ENCODE measurements at places on chromosomes 2 and 18.

DNA sequence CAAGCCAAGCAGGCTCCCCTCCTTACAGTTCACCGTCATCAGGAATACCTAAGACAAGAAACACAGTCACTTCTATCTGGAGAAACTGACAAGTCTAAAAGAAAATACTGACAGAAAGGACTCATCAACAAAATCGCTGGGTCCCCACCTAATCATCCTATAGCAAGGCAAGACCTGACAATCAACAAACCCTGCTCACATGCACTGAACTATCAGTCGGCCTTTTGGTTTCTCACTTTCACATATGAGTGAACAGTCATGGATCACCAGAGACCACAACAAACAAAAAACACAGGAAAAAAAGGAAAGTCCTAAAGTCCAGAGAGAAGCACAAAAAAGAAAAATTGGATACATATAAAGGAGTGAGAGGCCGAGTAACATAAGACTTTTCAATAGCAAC, 70.4 kb downstream of the SEMA4F start:
- no peak for DNase-seq

- no peak for DNase-seq
Observed at GRCh38 chr2:224966613-224967012, 75.7 kb downstream of the DOCK10 start.

- no peak for DNase-seq
Observed at GRCh38 chr2:177298191-177298590, 33.7 kb upstream of the NFE2L2 start.

- DNase-seq, result no peak
Observed at GRCh38 chr18:74899554-74899953, 301.9 kb downstream of the ZNF407 start.

DNA sequence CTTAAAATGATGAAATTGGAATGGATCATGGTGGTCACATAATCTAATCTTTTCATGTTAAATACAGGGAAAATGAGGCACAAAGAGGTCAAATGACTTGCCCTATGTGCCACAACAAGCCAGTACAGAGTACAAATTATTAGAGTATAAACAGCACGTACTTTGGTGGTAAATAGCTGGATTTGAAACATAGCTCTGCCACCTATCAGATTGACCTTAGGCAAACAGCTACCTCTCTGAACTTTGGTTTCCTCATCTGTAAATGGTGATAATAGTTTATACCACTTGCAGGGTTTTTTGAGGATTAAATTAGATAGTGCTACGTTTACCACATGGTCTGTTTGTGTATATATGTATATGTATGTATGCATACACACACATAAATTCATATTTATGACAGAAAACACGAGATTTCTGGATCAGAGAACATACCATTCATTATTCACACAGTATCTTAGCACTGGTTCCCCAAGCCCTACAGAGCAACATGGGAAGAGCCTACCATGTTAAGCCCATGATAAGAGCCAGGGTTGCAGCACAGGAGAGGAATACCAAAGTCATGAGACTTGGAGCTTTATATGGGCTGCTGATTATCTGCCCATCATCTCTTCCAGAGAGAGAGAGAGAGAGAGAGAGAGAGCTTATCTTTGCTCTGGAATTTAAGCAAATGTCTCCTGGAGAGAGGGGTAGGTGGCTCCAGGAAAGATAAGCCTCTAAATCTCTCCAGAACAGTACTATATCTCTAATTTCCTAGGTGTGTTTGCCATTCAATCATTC, 73.5 kb downstream of the MDH1 start:
- DNase-seq, result no peak

- DNase-seq, result no peak
Observed at GRCh38 chr2:29227935-29228675, 112.9 kb downstream of the CLIP4 start.

DNA sequence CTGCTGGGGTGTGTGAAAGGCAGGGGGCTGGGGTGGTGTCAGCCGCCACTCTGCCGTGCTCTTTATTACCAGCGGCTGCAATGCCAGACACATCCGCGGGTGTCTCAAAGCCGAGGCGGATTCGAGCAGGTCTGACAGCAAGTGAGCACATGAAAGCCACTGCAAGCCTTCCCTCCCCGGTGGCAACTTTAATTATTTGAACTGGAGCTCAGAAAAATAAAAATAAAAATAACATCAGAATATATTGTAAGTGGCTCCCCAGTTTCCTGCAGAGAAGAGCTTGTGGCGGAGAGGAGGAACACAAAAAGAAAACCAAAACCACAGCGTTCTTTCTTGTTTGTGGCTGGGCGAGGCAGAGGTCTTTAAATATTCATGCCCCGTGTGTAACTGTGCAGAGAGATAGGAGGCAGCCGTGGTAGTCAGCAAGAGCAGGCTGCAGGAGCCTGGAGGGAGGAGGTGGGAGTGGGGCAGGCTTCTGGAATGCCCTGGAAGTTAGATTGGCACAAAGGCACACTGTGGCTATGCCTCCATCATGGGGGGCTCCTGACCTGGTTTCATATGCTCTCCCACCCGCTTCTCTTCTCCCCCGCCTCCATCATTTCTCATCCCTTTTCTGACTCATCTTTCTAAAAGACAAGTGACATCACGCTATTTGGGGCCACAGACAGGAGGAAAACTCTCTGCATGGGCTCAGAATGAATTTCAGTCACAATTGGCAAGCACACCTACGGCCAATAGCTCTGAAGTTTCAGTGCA, 199.8 kb downstream of the CLIP4 start:
- DNase-seq, result no peak

GRCh38 chr18:33532978-33533377, 45.0 kb upstream of the ASXL3 start:
- DNase-seq, result no peak

DNA sequence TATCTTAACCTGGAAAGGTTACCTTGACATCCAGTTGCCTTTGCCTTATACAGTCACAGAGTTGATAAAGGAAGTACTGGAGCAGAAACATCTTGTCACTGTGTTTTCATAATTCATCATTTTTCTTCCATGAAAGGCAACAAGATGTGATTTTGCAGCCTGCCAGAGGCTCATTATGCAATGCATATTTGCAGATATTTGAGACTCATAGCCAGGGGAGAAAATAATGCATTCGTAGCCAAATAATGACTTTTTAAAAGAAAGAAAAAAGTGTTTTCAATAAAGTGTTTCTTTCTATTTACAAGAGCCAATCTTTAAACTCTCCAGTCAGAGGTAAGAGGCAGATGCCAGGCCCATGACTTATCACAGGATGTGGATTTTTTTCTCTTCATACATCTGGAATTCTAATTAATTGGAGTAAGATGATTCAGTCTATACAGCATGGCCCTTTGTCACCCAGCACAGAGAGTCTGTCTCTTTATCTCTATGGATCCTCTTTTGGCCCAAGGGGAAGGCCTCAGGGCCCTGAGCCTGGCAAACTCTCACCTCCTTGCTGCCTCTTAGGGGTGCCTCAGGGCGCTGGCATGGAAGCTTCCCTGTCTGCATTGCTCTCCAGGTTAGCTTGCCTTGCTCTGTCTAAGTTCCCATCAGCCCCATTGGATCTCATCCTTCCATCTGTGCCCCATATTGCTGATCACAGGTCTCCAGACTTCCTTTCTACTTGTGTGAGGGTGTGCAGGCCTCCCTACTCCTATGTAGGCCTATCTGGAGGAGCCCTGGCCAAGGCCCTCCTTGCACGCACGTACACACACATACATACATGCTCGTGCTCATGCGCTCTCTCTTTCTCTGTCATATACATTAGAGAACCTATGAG, 247.7 kb downstream of the TPGS2 start:
- no peak for DNase-seq

- no peak for DNase-seq
Observed at GRCh38 chr2:228107846-228108245, 73.6 kb downstream of the SPHKAP start.

GRCh38 chr2:188664951-188665595, 309.1 kb upstream of the COL3A1 start:
- DNase-seq, result no peak

GRCh38 chr18:8937160-8938094, 165.1 kb upstream of the NDUFV2 start:
- DNase-seq, result no peak

GRCh38 chr2:215736653-215737290, 276.6 kb downstream of the MREG start:
- no peak for DNase-seq

GRCh38 chr2:105398336-105399206, at the start of gene FHL2:
TSS of gene FHL2 (minus strand) at chr2:105399051. CDS start at chr2:105386516, 12,535 bp downstream.
- peak; percentile 71 for DNase-seq

DNA sequence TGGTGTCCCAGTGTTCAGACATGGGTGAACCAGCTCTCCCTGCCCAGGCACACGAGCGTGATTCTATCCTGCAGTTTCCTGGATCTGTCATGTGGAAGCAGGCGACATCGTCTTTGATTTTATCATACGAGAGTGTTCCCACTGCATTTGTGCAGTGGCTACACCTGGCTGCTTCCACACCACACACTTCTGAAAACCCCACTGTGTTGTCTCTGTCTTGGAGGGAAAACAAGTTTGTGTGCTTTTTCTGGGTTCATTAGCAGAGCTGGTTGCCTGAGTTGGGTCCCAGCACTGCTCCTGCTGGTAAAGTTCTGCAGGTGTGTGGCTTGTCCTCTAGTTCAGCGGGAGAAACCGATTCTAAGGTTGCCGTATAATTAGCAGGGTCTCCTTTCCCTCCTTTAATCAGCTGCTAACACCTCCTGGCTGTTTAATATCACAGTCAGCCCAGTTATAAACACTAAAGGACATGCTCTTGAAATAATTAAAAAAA, 58.5 kb upstream of the TWIST2 start:
- DNase-seq, result no peak

DNA sequence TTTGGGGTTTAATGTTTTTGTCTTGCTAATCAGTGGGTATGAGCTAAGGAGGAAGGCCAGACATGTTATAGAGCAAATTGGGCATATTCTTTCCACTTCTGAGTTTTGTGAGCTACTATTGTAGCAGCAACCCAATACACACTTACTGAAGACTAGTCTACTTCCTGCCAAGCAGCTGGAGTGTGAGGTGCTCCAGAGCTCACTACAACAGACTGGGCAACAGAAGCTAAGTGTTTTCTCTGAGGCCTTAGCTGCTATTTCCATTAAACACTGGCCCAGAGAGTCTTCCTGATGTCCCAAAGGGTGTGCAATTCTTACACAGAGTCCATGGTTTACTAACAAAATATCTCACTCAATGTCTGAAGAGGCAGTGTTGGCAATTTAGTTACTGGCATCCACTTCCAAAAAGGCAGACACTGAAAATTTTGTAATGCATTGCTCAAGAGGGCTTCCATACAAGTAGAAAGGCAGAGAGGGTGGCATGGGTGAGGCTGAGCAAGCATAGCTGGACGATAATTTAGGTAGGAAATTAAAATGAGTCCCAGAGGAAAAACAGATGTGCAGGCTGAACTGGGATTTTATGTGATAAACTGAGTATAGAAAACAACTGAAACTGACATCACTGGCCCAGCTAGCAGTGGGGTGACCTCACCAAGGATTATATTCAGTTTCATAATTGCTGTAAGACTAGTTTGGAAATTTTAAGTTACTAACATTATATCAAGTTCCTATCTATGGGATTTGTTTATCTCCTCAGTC, 68.6 kb downstream of the ZC3H6 start:
- DNase-seq, result no peak

GRCh38 chr2:173017646-173018420, 57.8 kb upstream of the MAP3K20 start:
- DNase-seq, result no peak

DNA sequence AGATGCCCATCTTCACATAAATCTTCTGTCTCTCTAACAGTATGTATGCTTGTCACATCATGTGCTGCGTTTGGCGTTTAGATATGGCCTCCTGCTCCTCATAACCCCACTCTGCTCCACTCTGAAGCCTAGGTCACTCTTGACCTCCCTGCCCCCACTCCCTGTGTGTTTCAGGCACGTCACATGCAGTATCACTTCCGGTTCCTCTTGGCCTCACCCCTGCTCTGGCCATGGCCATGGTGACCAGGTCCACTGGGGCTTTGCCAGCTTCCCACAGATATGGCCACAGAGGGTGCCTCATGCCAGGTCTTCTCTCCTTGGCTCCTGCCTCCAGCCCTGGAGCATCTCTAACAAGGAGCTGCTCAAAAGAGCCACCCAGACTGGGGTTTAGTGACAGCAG, 160.0 kb downstream of the RNF152 start:
- DNase-seq, result no peak

- DNase-seq, result no peak
Observed at GRCh38 chr2:101195871-101196661, 44.9 kb upstream of the TBC1D8 start.

- DNase-seq, result no peak
Observed at GRCh38 chr2:174058026-174058425, 92.9 kb upstream of the SP3 start.

GRCh38 chr2:156625360-156626170, 189.4 kb downstream of the GPD2 start:
- DNase-seq, result no peak

DNA sequence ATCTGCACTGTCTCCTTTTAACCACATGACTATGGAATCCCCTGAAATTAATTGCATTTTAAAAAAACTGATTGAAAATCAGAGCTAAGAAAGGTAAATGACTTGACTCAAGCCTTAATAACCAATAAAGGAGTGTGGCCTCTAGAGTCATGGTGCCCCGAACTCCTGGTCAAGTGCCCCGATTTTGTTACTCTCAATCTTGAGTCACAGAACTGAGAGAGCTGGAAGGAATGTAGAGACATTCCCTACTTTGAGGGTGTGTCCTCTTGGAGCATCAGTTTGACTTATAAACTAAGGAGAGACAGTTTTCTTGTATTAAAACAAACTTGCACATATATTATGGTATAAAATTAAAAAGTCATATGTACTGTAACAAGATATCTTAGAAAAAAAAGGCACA, 2.4 kb downstream of the WDR43 start:
- DNase-seq, result peak; percentile 45

GRCh38 chr2:240520974-240521350, 36.8 kb downstream of the ANKMY1 start:
- no peak for DNase-seq

- DNase-seq, result no peak
Observed at GRCh38 chr2:206856513-206856912, 82.8 kb upstream of the CPO start.

- no peak for DNase-seq
Observed at GRCh38 chr18:57733861-57734260, 69.3 kb downstream of the ATP8B1 start.

DNA sequence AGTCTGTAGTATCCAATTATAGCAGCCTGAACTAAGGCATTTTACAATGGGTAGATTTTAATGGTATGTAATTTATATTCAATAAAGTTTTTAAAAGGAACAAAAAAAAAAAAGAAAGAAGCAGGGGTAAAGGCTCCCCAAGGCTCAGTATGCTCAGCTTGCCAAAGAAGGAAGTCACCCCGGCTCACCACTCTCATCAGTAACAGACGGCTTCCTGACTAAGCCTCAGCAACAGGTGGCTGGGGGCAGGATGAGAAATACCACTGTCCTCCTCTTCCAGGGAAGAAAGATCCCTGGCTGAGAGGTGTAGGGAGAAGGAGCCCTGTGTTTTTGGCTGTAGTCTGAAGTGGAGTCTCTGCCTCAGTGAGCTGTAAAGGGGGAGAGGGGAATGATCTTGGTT, 121.2 kb downstream of the ARHGEF4 start:
- no peak for DNase-seq

GRCh38 chr2:56981554-56981953, 797.8 kb downstream of the CCDC85A start:
- no peak for DNase-seq
